ENCODE measurements at places on chromosomes 13 and 19.
A peak's percentile ranks its signal among the peaks of the same experiment; 100 is the strongest.

DNA sequence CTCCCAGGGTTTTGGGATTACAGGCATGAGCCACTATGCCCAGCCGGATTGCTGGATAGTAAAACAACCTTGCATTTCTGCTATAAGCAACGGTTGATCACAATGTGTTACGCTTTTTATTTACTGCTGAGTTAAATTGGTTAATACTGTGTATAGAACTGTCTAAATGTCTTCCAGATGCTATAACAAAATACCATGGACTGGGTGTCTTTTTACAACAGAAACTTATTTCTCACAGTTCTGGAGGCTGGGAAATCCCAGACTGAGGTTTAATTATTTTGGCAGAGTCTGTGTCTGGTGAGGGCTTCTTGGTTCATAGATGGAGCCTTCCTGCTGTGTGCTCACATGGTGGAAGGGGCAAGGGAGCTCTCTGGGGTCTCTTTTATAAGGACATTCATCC, 65.5 kb downstream of the ING1 start:
- DNase-seq: no peak

DNA sequence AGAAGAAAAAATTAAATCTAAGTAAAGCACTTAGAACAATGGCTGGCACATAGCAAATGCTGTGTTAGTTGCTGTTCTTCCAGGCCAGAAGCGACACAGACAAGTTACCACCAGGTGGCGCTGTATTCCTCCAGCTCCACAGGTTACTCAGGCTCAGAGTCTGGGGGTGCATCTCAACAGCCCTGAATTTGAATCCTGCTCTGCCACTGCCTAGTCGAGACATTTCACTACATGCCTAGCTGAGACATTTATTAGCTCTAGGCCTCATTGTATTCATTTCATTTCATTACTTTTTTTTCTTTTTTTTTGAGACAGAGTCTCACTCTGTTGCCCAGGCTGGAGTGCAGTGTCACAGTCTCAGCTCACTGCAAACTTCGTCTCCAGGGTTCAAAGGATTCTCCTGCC, 16.4 kb upstream of the CYP2B6 start:
- peak; percentile 72 for DNase-seq

- DNase-seq: no peak
Measured at GRCh38 chr13:57636816-57637215, 5.3 kb downstream of the PCDH17 start.

GRCh38 chr13:51848674-51849073, 3.7 kb upstream of the TMEM272 start:
- no peak for DNase-seq

DNA sequence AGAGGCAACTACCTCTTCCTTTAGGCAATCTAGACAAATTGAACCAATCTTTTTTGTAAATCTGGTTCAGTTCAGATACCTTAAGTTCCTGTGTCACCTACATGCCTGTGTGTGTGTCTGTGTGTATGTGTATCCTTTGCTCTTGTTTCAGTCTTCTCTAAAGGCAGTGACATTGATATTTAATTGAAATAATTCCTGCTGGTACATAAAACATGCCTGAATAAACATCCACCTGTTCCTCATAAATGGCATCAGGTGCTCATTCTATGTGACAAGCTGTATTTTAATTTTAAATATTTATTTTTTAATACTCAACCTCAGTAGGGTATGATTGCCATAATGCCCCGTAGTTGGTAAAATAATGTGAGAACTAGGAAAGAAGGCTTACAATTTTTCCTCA, 1606.4 kb upstream of the PRR20A start:
- no peak for DNase-seq

GRCh38 chr19:46469541-46470185, 1.7 kb downstream of the PNMA8A start:
- no peak for DNase-seq

DNA sequence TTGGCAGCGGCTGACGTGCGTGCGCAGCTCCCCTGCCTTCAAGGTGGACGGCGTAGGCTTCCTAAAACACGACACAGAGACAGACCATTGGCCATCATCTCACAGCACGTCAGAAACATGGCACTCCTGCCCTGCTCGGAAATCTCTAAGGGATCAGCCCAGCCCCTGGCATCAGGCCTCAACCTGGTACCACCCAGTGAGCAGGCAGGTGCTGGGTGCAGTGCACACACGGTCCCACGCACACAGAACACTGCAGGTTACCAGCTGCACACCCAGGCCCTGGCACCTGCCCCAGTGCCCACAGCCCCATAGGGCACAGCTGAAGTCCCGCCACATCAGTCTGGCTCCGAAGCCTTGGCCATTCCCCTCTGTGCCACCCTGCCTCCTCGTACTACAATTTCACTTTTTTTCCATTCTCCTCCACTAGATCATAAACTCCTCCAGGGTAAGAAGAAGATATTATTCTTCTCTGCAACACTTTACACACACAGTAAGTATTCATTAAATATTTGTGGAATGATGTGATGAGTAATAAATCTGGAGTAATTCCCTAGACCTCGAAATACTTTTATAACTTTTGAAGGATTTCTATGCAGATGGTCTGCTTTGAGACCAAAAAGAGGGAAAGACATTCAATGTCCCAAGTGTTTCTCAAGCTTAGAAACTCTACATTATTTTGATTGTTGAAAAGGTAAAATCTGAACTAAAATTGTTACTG, 156.4 kb downstream of the COL4A1 start:
- DNase-seq: no peak

GRCh38 chr19:48551437-48552302, at the start of gene SULT2B1:
TSS of gene SULT2B1 (plus strand) at chr19:48552172. CDS start at chr19:48552253, 81 bp downstream.
- no peak for DNase-seq

GRCh38 chr13:29429286-29429900, 166.1 kb downstream of the SLC7A1 start:
- no peak for DNase-seq

DNA sequence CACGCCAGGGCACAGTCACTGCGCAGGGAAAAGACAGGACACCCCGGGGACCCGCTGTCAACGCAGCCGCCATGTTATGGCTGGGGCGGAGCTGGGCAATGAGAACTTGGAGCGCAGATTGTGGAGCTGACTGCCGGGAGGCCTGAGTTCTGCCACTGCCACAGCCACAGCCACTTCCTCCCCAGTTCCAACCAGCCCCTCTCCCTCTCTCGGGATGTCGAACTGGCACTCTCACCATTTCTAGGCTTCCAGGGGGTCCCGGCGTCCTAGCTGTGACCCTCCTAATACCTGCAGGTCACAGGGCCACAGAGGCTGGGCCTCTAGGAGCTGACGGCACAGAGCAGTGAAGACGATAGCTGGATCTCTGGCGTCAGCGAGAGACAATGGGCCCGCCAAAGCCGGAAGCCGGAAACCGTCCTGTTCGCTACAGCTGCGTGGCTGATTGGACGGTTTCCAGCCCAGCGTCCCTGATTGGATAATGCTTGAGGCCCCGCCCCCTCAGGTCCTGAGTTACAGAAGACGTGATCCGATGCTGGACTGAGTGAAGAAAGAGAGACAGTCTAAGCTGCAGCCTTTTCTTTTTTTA, at the start of gene ZNF506:
Gene ZNF506, minus strand, starts transcription at position 385 of the 586 bp plus-strand sequence. Its CDS starts 147 bp downstream, at position 238.
- peak; percentile 91 for DNase-seq

- DNase-seq: no peak
Measured at GRCh38 chr13:33262997-33263396, 22.6 kb downstream of the STARD13 start.

GRCh38 chr13:34257966-34258365, 440.0 kb downstream of the RFC3 start:
- no peak for DNase-seq

DNA sequence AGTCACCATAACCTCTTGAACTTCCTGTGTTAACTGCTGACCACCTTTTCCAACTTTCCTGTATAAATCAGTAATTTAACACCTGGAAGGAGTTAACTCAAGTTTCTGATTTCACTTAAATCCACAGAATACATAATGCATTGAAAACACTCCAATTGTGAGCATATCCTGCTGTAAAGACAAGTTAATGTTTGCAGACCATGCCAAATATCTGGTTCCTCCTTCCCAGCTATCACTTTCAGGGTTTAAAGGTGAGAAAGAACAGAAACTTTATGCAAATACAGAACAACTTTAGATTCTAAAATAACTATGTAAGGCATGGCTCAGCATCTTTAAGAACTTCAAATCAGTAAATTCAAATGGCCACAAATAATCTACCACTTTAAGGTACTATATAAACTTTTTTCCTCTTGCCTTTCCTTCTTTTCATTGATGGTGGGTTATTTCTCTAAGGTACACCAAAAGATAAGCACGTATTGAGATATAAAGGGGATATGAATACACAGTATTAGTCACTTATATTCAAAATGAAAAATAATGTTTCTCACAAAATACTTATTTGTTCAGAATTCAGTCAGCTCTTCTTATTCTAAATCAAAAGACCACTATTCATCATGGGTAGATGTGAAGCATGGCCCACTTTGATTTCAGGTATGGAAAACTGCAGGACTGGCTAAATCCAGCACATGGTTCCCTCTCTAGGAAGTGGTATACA, 6.6 kb upstream of the TPTE2 start:
- DNase-seq: no peak

Measured in stimulated activated CD8-positive, alpha-beta memory T cell treated with anti-CD3 and anti-CD28 coated beads, Interleukin-7, amount 100 ng/mL, for 1 hour (primary cell).